ENCODE measurements at places on chromosomes 12 and 14.

DNA sequence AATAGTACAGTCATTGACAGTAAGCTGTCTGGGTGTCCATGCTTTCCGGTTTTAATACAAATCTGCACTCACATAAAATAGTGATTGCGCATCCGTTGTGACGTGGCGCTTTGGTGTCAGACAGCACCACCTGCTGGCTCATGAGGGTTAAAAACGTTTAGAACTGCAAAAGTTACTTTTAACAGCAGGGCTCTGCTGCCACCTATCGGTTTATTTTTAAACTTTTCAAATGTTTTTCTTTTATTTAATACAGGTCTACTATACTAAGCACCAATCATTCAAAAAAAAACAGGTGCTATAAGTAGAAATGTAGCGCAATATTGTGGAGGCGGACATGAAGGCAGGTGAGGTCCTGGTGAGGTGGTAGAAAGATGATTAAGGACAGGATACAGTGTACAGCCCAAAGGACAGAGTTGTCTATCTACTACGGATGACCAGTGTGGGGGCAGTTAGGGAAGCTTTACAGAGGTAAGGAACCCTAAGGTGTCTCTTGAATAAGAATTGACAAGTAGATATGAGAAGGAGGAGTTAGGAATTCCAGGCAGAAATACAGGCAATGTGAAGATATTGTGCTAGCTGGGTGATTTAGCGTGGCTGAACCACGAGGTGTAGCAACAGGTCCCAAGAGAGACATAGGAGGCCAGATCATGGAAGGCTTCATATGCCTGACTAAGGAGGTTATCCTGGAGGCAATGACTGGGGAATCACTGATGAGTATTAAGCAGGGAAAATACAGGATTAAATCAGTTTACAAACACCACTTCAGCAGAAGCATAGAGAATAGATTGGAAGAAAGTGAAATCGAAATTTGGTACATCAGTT, 91.5 kb upstream of the PRB2 start:
- DNase-seq: peak; percentile 95

GRCh38 chr12:32828120-32828519, 68.5 kb downstream of the PKP2 start:
- DNase-seq: no peak

DNA sequence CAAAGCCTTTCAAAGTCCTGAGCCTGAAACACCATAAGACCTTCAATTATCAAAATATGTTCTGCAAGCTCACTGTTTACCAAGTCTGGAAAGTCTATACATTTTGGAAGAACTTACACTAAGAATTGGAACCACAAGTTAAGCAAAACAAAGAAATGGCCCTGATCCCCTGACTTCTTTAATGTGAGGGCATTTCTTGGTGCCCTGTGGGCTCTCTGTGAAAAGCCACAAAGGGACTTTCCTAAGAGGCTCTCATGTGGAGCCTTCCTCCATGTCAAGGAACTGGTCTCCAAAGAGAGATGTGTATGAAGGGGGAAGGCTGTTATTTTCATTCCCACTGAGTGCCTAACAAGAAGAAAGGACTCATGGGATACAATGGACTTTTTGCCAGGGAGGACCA, 13.5 kb upstream of the MYH6 start:
- DNase-seq: peak; percentile 12

DNA sequence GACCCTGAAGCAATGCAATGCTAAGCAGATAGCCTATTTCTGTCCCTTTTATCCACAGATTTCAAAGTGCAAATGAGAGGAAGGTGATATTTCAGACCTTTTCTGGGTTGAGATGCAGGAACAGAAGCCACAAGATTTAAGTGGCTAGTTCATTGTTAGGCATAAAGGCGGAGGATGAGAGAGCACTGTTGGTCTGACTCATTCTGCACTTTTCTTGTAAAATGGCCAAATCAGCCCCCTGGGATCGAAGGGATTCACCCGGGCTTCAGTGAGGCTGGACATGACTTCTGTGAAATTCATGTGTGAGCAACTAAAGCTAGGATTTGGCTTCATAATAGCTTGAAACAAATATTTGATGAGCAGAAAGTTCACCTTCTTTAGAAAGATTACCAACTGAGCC, 101.9 kb upstream of the OVCH1 start:
- no peak for DNase-seq

DNA sequence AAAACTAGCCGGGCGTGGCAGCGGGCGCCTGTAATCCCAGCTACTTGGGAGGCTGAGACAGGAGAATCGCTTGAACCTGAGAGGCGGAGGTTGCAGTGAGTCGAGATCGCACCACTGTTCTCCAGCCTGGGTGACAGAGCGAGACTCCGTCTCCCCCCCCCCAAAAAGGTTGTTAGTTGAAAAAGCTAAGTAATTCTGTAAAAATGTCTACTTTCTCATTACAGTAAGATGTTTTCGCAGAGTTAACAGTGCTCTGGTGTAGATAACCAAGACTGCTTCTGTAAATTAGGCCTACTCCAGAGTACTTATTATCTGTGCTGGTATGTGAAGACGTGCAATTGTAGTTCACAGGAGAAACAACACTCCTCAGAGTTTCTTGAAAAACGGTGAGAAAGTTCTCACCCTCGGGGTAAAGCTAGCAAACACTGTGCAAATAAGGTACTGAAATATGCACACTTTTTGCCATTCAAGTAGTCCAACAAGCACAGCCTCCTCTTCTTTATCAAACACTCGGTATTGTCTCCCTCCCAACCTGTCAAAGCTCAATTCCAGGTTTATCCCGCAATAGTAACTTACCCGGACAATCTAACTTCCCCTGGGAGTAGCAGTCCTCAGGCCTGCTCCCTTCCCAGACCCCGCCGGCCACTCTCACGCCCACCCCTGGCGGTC, 974 bp downstream of the BTBD7 start:
- DNase-seq: no peak

DNA sequence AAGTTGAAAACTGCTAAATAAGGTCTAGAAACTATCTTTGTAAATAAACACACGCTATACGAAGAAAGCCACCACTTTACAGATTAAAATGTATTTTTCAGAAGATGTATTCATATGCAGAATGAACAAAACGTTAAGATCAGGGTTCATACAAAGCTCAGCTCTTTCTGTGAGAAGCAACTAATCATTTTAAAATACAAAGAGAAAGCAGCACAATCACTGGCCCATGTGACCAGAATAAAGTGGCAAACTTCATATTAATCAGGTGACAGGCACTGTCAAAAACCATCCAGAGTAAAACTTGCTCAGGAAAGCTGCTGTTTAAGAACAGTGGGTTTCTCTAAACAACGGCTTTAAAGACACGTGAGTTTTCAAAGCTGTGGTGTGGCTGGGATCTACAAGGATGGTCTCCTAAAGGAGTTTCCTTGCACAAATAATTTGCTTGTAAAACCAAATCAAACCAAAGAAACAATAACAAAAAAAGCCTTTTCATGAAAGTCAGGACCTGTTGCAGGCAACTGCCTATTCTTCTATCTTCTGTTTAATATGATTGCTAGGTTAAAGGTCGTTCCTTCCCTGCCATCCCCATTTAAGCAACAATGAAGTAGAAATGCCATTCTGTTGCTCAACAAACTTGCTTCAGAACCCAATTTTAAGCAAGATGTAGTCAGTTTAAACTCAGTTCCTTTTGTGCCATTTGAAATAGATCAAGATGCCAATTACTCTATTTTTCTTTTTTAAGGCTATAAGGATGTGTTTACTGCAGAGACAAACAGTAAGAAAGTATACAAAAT, 22.3 kb downstream of the SEL1L start:
- DNase-seq: peak; percentile 49

- no peak for DNase-seq
Measured at GRCh38 chr14:76946753-76947077, 81.8 kb downstream of the IRF2BPL start.

GRCh38 chr12:71011261-71011660, 90.7 kb upstream of the PTPRR start:
- DNase-seq: no peak

DNA sequence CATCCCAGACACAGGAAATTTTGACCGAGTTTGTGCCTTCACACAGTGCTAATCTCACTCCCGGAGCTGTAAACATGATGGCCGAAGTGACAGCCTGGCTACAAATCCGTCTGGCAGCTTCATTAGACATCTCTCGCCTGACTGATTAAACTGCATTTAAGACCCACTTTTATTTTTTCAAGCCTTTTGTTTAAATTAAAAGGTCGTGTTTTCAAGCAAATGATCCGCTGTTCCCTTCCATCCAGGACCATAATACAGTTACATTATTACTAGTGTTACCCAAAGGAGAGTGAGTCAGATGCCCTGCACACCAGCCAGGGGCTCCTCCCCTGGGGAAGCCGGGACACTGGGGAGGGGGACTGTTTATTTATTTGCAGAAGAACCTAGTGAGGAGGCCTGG, 200.2 kb downstream of the EXOC5 start:
- no peak for DNase-seq

- no peak for DNase-seq
Measured at GRCh38 chr12:118371321-118372282, 1.1 kb downstream of the TAOK3 start.

- DNase-seq: peak; percentile 54
Measured at GRCh38 chr14:31206536-31207286, 882 bp downstream of the HECTD1 start.

GRCh38 chr12:86264451-86265328, 8.5 kb upstream of the MGAT4C start:
- no peak for DNase-seq

- no peak for DNase-seq
Measured at GRCh38 chr12:563250-563781, 99.9 kb downstream of the NINJ2 start.

- DNase-seq: no peak
Measured at GRCh38 chr12:121823101-121823726, 19.4 kb downstream of the SETD1B start.

GRCh38 chr12:53676656-53677015, 753 bp upstream of the ATP5MC2 start:
- DNase-seq: no peak

DNA sequence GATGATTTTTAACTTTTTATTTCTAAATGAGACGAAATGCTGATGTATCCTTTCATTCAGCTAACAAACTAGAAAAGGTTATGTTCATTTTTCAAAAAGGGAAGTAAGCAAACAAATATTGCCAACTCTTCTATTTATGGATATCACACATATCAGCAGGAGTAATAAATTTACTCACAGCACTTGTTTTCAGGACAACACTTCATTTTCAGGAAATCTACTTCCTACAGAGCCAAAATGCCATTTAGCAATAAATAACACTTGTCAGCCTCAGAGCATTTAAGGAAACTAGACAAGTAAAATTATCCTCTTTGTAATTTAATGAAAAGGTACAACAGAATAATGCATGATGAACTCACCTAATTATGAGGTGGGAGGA, 139.6 kb downstream of the HMGA2 start:
- DNase-seq: no peak

- no peak for DNase-seq
Measured at GRCh38 chr12:33676866-33677265, 237.2 kb upstream of the SYT10 start.

DNA sequence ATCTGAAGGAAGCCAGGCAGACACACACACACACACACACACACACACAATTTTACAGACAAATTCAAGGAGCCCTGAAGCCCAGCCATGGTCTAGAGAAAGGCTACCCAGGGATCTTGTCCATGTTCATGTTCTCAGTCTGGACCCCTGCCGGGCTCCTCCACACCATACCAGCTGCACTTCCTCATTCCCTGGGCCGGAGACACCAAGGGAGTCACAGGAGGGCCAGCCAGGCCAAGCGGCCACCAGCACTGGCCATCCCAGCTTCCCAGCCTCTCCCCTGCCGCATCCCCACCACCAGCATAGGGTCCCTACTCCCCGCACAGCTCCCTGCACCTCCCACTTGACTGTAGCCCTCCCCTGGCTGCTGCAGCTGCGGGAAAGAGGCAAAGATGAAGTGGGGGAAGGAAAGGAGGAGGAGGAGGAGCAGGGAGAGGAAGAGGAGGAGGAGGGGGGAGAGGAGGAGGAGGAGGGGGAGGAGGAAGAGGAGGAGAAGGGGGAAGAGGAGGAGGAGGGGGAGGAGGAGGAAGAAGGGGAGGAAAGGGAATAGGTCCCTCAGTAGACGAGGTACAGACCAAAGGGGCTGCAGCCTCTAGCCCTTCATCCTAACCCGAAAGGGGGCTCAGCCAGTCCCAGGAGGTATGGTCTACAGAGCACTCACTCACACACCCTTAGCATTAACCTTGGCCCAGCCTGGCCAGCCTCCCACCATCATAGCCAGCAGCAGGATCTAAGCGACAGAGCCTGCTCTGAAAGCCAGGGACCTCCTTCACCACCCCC, 293.2 kb downstream of the DPF3 start:
- DNase-seq: peak; percentile 20

DNA sequence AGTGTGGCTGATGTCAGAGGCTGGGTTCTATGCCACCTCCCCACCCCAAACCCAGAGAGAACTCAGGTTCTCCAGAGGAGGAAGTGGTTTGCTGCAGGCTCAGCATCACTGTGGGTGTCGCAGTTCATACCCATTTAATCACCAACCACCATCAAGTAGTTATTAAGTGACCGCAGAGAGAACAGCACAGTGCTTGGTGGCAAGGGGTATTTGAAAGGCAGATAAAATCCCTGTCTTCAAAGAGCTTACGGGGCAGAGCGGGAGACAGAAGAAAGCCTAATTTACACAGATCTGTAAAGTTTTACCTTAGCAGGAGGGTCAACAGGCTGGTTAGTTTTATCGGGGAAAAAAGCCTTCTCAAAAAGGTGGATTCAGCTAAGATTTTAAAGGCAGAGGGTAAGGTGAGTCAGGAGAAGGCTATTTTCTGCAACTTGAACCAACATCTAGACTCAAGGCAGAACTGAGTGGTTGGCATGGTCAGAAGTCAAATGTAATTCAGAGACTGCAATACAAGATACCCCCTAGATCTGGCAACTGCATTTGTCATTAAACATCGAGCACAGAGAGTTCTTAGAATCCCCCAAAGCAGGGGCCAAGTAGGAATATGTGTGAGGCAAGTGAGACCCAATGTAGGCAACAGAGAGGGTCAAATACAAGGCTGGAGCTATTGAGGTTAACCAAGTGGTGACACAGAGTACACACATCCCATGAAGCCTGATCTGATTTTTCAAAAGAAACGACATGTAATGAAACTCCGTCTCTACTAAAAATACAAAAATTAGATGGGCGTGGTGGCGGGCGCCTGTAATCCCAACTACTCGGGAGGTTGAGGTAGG, 13.2 kb downstream of the PXN start:
- peak; percentile 69 for DNase-seq

All from suppressor macrophage treated with lipopolysaccharide for 1 hour (primary cell).